AG10803 (cell line): ENCODE measurements at places on chromosomes 13 and 19.

- DNase-seq, result no peak
These were observed 31.6 kb upstream of the TFDP1 start for GRCh38 chr13:113552786-113553434.

DNA sequence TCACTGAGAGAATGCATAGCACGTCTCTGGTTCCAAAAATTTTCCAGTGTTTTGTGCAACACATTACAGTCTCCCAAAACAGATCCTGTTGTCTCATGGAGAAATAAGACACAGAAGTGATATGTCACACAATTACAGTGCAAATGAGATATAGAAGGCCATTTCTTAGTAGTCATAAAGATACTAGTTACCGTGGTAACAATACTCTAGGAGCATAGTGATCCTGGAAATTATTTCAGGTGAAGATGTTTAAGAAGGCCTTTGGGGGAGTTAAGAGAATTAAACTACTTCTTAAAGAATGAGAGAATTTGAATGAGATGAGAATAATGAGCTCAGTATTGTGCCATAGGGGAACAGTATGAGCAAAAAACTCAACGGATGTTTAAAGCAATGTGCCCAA is 628.0 kb upstream of the MIR17HG start:
- DNase-seq, result no peak

DNA sequence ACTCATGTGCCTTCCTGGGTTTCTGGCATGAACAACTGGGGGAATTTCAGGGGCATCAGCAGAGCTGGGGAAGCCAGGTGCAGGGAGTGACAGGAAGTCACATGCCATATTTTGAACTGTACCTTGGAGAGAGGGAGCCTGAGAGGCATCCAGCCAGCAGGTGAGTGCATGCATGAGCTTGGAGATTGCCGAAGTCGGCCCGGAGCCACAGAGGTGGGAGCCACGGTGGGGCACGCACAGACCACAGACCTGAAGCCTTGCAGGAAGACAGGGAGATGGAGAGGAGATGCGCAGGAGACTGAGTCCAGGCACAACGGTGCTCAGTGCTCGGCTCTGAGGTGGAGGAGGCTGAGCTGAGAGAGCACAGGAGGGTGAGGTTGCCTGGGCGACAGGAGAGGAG is 55.1 kb downstream of the CDADC1 start:
- no peak for DNase-seq

DNA sequence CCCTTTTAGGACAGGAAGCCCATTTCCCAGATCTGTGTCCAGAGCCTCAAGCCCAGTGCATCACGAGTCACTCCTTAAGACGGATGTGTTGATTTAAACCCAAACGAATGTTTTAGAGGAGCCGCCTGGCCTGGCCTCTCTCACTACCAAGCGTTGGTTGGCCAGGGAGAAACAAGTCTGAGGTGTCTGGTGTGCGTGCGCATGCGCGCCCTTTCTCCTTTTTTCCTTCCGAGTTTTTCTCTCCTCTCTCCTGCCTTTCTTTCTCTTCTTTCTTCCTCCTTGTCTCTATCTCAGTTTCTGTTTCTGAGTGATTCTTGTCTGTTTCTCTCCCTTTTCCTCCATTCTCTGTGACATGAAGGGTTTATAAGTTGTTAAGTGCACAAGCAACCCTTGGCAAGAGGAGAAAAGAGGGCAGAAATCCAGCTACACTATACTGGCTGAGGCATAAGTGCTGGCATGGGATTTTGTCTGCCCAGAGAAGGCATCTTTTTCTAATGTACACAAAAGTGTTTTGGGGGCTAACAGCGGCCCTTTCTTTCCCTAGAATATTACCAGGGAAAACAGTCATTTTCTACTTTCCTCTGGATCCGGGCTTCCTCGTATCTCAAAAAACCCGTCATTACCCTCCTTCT is 170.5 kb downstream of the DNAJC15 start:
- DNase-seq, result no peak

DNA sequence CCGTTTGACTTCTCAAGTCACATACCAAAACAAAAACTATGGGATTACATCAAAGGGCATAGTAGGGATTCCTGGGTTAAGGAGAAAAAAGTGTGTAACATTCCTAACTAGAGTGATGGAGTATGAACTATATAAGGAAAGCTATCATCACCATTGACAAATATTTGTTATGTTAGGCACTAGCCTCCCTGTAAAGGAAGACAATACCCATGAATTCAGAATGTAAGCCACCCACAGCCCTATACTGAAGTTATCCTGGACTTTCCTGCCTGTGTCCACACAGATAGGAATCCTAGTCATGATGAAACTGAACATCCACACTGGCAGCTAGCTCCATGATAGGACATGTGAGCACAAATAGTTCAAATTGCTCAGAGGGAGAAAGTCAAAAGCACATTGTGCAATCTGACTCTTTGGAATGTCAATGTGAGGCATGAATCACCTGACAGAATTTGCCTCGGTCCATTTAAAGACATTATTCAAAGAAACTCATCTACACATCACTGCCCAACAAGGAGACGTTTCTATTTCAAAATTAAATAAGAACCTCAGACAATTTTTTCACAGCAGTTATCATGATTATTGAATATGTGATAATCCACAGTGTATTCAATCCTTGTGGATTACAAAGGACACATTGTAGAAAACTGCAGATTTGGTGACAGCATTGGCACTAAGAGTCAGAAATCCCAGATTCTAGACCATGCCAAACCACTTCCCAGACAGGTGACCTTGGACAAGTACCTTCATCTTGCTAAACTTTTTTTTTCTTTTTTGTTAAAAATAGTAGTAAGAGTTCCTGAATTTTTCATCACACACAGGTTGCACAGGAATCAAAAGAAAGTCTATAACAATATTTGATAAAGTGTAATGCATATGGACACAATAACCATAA is 529.3 kb downstream of the IRS2 start:
- peak; percentile 100 for DNase-seq
